ENCODE measurements at places on chromosomes 16 and 17.

DNA sequence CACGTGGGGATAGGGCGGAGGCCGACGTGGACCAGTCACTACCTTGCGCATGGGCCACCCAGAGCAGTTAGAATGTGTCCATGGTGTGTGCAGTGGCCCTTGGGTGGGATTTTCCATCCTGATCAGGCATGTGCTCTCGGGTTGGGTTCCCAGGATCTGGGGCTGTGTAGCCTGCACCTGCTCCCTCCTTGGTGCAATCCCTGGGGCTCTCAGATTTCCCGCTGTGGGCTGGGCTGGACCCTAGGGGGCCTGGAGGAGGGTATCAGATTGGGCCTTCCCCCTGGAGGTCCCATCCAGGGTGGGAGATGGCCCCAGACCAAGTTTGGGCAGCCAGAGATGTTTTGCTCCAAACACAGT, 1.3 kb downstream of the SMTNL2 start:
- no peak for DNase-seq

DNA sequence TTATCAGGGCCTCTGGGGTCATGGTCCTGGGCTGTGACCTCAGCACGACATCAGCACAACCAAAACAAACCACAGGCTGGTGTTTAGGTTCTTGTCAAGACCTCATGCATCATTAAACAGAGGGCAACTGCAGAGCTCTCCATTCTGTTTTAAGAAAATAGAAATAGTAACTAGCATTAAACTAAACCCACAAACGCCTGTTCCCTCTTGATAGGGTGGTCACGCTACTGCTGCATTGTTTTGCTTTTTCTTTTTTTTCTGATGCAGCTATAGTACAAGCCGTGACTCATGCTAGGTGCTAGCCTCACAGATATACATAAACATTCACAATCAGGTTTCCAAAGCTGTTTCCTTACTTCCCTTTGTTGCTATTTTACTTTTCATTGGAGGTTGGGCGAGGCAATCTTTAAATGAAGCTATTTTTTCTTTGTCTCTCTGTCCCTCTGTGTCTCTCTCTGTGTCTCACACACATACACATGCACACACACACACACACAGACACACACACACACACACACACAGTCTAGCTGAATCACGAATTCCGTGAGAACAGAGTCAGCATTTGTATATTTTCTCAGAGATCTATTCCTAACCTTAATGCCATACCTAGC, 310.3 kb downstream of the CDH13 start:
- no peak for DNase-seq

DNA sequence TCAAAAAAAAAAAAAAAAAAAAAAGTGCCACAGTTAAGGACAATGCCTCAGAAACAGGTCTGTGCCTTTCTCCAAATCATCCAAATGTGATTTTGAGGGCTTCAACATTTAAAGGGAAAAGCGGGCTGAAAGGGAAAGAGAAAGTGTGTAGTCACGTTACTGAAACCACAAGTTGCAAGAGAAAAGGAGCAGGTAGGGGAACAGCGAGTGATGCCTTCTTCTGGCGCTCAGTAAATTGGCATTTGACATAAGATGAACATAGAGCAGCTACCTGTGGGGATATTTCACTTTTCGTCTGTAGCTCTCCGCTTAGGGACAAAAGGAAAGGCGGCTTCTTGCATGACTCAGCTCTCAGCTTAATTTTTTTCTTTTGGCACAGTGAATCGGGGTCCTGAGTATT, 11.1 kb downstream of the CMTM2 start:
- no peak for DNase-seq

GRCh38 chr17:58279016-58279711, 1.6 kb downstream of the MPO start:
- no peak for DNase-seq

GRCh38 chr16:29806099-29806579, at the start of gene MAZ:
Gene MAZ (plus strand): TSS chr16:29806529. CDS start chr16:29806702, 173 bp downstream.
- DNase-seq: no peak

GRCh38 chr17:76733618-76733957, 3.5 kb downstream of the SRSF2 start:
- DNase-seq: no peak

- no peak for DNase-seq
Observed at GRCh38 chr17:44205962-44206824, 6.5 kb upstream of the ATXN7L3 start.

DNA sequence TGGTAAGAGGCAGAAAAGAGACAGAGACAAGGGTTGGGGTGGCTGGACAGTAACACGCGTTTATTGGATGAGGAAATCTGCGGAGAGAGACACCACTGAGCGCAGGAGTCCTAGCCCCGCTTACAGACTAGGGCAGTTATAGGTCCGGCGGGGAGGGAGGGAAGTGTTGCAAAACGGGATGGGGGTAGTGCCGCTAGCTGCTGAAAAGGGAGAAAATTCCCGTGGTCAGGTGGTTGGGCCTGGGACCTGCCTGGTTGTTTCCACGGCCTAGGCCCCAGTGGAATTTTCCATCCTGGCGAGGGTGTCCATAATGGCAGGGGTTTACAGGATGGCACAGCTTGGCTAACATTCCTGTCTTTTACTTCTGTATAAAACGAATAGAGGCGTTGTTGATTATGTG, 5.5 kb upstream of the CPHXL2 start:
- DNase-seq: no peak

DNA sequence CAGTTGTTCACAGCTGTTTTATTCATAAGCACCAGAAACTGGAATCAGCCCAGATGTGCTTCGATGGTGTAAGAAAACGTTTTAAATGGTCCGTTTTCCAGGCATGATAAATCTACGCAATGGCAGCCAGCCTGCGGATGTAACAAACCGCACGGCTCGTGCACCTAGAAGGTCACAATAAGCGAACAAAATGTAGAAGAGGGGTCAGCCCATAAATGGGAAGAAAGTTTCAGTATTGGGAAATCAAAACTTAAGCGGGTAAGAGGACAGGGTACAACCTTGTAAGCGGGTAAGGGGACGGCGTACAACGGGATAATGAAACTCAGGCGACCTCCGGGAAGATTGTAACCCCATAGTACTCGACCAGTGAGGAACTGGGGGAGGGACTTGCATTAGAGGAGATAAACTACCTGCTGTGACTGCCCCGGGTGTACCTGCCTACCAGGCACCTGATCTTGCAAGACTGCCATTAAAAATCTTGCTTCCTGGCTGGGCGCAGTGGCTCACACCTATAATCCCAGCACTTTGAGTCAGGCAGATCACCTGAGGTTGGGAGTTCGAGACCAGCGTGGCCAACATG, 66.6 kb downstream of the ANKRD11 start:
- DNase-seq: no peak

- no peak for DNase-seq
Observed at GRCh38 chr16:53093162-53093744, 38.5 kb downstream of the CHD9 start.

- no peak for DNase-seq
Observed at GRCh38 chr17:83192161-83192788, 112.9 kb downstream of the METRNL start.

DNA sequence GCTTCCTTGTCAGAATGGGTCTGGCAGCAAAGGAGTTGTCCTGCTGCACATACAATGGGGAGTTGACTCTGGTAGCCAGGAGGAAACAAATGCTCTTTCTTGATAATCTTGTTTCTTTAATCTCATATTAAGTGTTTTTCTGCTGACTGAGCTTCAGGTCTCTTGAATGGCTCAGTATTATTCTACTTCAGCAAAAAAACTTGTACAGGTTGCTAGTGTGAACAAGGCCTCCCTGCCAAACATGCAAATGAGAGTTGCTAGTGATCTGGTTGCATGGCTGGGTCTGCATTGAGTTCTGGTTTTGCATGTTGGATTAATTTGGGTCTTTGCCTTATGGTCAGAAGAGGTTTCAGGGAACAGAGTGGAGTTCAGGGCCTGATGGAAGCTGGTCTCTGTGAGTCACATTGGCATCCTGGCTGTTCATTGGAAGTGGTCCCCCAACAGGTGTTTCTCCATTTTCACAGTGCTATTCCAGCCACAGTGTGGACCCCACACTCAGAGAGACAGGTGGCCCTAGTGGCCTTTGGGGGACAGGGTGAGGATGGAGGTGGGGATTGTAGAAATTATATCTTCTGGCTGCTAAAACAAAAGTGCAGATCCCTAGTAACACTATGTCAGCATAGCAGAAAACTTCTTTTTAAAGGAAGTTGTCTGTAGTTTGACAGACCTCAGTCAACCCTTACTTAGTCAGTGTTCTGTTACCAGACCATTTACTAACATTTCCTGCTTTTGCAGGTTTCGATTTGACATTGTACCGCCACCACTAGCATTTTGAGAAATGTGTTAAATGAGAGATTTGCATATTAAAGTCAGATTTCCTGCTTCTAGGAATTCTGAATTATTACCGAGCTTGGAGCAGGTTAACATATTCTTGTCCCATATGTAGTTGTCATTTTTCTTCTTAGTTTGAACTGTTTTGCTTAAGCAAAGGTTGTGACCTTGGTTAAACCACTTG, 47.1 kb downstream of the EPN2 start:
- no peak for DNase-seq

DNA sequence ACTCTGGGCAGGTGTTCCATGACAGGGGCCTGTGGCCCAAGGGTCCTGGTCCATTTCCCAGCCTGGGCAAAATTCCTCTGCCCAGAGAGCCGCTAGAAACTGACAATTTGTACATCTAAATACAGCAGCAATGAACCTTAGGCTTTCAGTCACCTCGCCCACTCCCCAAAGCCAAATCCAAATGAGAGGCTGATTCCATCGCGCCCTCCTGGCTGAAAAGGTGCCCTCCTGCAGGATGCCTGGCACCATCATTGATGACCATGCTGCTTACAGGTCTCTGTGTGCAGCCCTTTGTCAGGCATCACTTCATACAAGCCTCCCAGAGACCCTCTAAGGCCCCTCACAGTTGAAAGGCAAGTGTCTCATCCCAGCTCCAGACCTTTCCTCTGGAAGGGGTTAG, 114.7 kb downstream of the C16orf78 start:
- DNase-seq: no peak

GRCh38 chr17:40486522-40487370, 14.7 kb downstream of the TNS4 start:
- DNase-seq: no peak

DNA sequence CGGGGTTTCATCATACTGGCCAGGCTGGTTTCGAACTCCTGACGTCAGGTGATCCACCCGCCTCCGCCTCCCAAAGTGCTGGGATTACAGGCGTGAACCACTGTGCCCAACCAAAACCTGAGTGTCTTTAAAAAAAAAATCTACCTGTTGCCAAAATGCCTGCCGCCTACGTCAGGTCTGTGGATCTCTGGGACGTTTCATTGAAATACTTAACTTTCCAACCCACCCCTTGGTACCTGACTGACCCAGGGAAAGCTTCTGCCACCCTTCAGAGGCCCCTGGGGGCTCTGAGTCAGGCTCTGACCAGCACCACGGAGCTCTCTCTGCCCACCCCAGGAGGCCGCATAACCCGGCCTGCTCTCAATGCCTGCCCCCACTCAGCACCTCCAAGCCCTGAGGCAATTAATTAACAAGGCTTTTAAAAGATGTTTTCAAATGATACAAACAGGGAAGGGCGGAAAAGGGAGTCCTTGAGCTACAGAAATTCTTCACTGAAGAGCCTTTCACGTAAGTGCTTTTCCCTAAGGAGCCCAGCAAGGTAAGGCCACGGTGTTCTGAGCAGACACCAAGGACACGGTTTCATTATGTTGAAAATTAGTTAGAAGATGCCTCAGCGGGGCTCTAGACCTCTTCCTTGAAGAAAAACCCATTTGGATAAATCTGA, 29.3 kb upstream of the GSG1L start:
- DNase-seq: no peak

DNA sequence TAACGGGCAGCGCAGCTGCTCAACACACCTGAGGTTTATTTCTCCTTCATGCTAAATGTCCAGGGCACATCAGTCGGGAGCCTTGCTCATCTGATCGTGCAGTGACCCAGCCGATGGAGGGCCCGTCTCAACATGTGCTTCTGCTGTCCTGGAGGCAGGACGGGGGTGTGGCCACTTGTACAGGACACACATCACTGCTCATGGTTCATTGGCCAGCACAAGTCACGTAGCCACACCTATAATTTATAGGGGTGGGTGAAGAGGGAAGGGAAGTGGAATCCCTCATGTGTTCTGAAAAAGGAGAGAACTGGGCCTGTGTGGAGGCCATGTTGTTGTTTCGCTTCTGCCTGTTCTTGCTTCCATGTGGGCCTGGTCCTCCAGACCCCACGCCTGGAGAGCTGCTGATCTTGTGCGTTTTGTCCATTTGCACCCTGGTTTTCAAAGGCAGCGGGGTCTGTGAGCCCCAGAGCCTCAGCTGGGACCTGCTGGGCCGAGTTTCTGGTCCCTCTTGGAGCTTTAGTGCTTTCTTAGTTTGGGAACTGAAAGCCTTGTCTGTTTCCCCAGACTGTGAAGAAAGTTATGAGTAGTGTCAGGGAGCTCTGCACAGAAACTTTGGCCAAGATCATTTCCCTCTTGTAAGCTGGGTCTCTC, 60.5 kb downstream of the CMIP start:
- no peak for DNase-seq

- DNase-seq: no peak
Observed at GRCh38 chr17:57870283-57870635, 20.4 kb upstream of the MRPS23 start.

DNA sequence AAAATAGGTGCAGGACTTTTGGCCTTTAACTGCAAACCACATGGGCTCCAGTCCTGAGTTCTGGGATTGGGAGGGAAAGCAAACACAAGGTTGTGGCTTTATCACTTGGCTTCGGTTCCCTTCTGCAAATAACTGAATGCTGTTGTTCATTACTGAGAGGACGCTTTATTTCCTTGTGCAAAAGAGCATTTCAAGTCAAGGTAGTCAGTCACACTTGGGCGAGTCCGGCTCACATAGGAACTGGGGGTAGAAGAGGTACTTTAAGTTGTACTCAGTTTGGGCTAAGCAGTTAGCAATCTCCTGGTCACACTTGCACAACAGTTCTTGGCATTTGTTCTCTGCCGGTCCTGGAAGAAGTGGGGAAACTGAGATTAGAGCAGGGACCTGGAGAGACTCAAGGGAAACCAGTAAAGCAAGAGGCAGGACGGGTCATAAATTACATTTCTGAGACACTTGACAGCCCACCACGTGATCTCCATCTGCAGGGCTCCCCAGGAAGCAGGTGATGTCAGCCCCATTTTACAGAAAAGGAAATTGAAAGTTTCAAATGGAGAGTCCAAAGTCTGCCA, 21.6 kb downstream of the PLA2G10 start:
- no peak for DNase-seq

GRCh38 chr17:63423251-63423950, 22.7 kb downstream of the CYB561 start:
- DNase-seq: no peak

DNA sequence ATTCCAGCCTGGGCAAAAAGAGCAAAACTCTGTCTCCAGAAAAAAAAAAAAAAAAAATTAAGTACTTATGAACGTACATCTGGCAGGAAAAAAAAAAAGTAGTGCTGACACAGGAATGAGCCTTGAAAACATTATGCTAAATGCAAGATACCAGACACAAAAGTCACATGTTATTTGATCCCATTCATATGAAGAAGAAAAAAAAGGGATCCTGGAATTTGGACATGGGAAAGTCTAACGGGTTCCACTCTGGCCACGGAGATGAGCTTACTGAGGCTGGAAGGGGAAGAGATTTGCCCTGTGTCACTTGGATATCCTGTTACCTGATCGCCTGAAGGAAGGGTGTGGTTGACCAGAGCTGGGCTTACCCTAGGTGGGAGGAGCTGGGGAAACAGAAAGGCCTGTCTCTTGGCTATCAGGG, 251.9 kb downstream of the PARN start:
- no peak for DNase-seq
